ENCODE measurements at places on chromosomes 5 and 9. TPM values are rescaled to one million over a fixed set of nuclear protein-coding genes. Genes with fewer than 3 reads are reported as not detected.
A peak's percentile ranks its signal among the peaks of the same experiment; 100 is the strongest.

DNA sequence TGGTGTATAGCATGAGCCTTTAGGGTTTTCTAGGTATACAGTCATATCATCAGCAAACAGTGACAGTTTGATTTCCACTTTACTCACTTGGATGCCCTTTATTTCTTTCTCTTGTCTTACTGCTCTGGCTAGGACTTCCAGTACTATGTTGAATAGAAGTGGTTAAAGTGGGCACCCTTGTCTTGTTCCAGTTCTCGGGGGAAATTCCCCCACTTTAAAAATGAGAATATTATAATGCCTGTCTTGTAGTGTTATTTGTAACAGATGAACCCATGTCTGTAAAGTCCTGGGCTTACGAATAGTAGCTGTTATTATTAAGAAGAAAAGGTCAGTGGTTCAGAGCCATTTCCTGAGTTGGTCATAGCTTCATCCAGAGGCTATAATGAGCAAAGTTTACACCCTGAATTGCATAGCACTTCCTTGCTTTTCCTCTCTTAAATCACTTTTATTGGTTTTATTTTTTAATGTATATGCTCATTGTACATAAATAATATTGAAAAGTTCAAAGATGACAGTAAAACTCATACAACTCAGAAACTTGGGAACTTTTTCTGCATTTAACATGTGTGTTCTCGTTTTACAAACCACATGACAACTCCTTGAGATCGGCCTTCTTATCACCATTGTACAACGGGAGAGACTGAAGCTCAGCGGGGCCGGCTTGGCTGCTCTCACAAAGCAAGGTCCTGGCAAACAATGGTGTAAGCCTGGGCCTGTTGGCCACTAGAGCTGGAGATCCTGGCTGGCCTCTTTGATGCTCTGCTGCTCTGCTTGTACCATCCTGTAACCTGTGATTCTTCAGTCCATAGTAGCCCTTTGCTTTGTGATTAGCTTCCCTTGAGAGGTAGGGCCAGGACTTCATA lies 85.2 kb downstream of the CYFIP2 start:
- DNase-seq = no peak

- no peak for DNase-seq
These were observed 42.5 kb downstream of the ELAVL2 start for GRCh38 chr9:23783509-23783908.

- peak; percentile 71 for DNase-seq
These were observed 36.2 kb upstream of the PTCH1 start for GRCh38 chr9:95552814-95553546.

DNA sequence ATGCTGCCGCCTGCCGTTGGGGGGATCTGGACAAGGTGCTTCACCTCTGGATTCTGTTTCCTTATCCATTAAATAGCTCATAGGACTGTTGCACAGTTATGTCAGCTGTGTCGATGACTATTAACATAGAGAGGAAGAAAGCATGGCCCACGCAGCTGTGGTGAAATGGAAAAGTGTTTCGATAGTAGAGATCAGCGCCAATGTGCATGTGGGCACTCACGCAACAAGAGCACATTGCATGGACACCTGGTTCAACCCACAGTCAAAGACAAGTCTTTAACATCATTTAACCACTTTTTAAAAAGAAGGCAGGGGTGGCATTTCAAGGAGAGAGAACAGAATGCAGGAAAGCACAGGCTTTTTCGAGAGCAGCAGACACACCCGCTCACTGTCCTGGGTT lies 107.6 kb downstream of the ADCY2 start:
- no peak for DNase-seq

GRCh38 chr5:172728481-172729241 lies 42.3 kb downstream of the DUSP1 start:
- DNase-seq = no peak

- no peak for DNase-seq
These were observed 22.5 kb downstream of the LHX3 start for GRCh38 chr9:136182420-136182787.

GRCh38 chr5:91850031-91850430 lies 466.9 kb upstream of the ARRDC3 start:
- no peak for DNase-seq

- peak; percentile 84 for DNase-seq
These were observed 1096.3 kb upstream of the DMAC1 start for GRCh38 chr9:8895861-8896224.

Gene HEMGN
- 21.6 TPM for total RNA-seq

Gene ADAMTS16
- total RNA-seq = 0.97 TPM

All from lung (tissue), 17 donors.